Stimulated activated CD8-positive, alpha-beta memory T cell treated with anti-CD3 and anti-CD28 coated beads, Interleukin-7, amount 100 ng/mL, for 1 hour (primary cell): ENCODE measurements at places on chromosomes 5 and 9.

DNA sequence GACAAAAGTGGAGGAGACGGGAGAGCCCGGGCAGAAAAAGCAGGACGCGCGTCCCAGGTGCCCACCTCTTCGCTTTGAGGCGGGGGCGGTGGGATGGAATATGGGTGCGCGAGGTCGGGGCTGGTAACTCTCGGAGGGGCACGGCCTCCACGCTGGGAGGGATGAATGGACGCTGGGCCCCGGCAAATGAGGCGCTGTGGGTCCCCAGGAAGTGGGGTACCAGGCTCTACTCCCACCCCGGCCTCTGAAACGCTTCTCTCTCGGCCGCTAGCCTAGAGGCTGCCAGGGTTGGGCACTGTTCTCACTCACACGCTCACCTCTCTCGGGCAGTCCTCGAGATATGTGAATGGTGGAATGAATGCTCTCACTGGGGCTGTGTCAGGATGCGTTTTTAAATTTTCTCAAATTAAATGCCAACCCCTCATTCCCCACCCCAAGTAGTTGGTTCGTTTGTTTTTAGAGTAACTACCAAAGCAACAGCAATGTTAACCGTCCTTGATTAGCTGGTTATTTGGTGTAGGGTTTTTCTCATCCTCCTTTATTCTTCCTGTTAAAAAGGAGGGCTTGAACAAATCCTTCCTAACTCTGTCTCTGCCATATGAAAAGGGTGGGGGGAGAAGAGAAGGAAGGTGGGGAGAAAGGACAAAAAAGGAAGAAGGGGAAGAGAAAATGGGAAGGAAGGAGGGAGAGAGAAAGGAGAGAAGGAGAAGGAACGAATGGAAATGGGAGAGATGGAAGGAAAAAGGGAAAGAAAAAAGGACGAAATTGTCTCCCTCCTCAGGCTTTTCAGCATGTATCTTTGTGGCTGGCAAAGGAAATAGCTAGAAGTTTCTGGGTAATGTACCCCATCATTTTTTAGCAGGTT lies 1.3 kb upstream of the EBF1 start:
- DNase-seq = no peak

DNA sequence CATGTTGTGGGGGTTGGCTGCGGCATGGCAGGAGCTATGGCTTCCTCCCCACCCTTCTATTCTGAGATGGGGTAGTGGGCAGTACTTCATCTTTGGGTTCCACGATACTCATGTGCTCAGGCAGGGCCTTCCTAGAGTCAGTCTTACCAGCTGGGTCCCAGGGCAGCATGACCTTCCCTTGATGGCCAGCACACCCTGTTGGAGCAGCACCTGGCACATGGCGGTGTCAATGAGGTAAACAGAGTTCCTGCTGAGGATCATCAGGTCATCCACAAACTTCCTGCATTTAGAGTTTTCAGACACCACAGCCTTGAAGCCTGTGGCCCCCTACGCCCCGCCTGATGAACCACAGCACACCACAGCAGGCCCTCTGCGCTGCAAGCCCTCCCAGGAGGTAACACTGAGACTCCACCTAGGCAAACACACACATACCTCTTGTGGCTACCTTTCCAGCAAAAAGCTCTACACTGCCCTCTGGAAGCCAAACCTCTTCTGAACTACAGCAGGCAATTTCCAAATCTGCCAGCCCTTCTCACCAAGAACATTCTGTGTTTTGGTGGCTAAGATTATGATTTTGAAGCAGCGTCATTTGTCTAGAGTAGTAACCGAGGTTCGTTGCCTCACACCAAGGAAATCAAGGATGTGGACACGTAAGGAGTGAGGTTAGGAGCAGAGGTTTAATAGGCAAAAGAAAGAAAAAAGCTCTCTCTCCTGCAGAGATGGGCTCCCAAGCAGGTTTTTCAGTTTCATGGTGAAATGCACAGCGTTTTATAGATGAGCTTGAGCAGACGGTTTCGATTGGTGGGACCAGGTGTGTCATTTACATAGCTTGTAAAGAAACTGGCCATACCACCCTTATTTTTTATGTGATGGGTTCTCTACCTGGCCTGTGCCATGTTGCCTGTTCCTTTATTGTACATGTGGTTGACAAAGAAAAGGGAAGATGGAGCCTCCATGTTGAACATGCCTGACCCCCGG lies 20.3 kb upstream of the TMEM174 start:
- DNase-seq = no peak

DNA sequence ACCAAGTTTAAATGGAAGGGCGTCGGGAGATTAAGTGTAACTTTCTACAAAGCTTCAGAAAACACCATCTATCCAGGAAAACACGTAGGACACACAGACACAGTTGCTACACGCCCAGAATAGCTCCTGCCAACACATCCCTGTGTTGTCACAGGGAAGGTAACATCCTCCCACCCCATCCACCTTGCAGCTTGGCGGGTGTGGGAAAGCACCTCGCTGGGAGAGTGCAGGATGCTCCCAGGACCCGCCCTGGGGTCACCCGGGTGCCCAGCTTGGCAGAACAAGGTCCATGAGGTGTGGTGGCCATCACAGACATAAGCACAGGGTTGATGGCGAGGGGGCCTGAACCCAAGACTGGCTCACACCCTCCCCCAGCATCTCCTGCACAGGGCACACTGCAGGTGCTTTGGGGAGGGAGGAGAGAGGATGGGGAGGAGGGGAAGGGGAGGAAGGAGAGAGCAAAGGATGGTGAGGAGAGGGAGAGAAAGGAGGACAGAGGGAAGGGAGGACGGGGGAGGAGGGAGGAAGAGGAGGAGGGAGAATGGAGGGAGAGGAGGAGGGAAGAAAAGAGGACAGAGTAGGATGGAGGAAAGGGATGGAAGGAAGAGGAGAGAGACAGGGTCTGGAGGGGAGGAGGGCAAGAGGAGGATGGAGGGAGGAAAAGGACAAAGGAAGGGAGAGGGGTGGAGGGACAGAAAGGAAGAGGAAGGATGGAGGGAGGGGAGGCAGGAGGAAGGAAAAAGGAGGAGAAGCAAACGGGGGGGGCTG lies 37.2 kb downstream of the GOLM1 start:
- DNase-seq = no peak

GRCh38 chr9:128162215-128163026 lies 2.4 kb downstream of the BBLN start:
- no peak for DNase-seq

- no peak for DNase-seq
Observed at GRCh38 chr5:157143127-157143971, 684 bp upstream of the MED7 start.

DNA sequence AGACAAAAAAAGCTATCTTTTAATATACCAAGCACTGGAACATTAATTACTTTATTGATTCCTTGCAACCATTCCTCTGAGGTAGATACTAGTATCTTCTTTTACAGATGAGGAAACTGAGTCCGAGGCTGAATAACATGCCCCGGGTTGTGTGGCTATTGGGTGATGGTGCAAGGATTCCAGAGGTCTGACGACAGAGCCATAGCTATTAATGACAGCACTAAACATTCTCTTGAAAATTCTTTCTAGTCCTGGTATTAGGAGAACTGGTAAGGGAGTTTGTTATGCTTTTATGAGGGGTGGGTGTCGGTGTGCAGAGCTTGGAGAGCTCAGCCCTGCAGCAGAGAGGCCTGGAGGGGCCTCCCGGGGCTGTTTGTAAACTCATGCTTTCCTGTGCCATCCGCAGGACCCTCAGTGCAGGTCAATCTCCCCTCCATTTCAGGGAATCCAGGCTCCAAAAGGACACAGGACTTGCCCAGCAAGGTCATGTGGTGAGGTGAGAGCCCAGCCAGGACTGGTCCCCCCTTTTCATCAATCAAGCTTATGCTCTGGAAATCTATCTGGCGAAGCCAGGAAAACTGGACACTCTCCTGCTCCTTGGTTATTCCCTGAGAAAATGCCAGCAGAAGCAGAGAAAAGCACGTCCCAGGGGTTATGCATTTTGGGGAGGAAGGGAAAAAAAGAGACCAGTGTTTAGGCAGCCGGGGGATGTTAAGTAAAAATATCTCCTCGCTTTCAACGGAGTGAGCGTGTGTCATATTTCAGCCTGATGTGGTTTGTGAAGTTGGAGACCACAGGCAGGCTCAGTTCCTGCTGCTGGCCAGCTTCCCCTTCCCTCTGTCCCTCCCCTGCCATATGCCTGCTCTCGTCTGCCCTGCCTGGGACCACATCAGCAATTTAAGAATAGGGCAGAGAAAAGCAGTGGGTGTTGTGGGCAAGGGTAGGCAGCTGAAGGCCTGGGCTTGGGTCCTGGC lies 3.7 kb downstream of the GSN start:
- DNase-seq = no peak

GRCh38 chr5:133362438-133362837 lies 249.9 kb downstream of the FSTL4 start:
- DNase-seq = no peak
